ENCODE measurements at places on chromosomes 6 and 20.

GRCh38 chr6:102485480-102485879 is 1092.0 kb downstream of the GRIK2 start:
- no peak for DNase-seq

DNA sequence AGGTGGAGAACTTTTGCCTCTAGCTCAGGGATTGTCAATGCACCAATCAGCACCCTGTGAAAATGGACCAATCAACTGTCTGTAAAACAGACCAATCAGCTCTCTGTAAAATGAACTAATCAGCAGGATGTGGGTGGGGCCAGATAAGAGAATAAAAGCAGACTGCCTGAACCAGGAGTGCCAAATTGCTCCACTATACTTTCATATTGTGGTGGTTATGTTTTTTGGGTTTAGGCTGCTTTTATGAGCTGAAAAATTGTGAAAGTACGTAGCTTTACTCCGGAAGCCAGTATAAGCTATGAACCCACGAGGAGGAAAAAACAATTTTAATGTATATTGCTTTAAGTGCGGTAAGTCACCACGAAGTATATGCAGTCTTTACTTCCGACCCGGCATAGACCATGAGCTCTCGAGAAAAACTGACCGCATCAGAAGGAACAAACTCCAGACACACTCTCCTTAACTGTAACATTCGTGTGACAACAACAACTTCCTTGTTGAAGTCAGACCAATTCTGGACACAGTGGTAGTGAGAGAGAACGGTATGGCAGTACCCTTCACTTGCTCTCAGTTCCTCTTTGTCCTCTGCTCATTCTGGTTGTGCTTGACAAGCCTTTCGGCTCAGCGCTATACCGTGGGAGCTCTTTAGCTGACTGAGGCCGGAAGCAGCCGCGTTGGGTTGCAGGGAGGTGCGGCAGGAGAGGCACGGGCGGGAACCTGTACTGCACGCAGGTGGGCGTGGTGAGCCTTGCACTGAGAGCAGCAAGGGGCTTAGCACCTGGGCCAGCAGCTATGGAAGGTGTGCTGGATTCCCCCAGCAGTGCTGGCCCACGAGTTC is 81.9 kb upstream of the E2F3 start:
- DNase-seq, result no peak

DNA sequence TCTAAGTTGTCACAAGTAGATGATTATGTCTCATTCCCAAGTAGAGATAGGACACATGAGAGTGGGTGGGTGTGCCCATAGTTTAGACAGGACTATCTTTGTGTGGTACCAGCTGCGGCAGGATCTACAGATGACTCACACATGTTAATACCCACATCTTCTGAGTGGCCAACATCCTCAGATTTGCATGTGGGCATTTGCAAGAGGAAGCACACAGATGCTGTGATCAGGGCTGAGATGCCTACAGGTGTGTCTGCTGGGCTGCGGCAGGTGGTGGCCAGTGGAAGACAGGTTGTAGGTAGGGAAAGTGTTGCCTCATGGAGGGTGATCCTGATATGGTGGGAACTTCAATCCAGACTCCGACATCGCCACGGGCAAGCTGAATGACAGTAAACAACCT is 50.8 kb downstream of the UTRN start:
- DNase-seq, result no peak

DNA sequence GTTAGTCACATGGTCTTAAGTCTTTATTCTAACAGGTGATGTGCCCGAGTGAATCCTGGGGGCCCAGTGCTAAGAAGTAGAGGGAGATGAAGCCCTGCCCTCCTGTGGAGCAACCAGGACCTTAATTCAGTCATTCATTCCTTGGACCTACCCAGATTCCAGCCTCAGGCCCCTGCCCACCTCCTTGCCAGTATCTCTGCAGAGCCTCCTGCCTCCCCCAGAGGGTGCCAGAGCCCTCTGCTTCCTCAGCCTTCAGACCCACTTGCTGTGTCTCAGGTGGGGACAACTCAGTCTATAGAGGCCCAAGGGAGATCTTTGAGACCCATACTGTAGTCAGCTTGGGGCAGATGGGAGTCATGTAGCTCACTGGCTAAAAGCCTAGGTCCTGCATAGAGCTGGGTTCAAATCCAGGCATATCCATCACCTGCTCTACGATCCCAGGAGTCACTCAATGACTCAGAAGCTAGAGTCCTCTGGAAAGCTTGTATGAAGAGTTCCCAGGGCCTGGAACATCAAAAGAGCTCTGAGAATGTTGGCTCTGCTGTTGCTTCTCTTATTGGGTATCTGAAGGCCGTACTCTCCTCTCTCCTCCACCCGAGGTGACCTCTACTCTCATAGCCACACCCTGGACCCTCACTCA is 3.9 kb upstream of the SIGLEC1 start:
- no peak for DNase-seq

- no peak for DNase-seq
Measured at GRCh38 chr6:39268171-39268570, 38.9 kb upstream of the KCNK5 start.

- no peak for DNase-seq
Measured at GRCh38 chr6:7730784-7731227, 4.9 kb downstream of the BMP6 start.

GRCh38 chr6:84224251-84224650 is 3.2 kb downstream of the CEP162 start:
- DNase-seq, result no peak

DNA sequence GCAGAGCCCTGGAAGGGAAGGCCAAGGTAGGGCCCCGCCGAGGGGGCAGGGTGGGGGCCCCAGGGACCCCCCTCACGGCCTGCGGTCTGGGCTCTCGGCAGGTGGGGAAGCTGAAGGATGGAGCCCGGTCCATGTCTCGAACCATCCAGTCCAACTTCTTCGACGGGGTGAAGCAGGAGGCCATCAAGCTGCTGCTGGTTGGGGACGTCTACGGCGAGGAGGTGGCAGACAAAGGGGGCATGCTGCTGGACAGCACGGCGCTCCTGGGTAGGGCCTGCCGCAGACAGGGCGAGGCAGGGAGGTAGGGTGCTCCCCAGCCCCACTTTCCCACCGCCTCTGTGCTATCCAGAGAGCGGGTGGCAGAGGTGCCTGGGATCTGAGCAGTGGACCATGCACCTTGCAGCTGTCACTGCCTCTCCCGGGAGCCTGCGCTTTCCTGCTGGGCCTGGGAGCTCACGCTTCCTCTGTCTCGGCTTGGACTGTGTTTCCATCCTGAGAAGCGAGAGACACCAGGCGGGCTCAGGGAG is 83.1 kb downstream of the SYNJ2 start:
- no peak for DNase-seq
